Hematopoietic multipotent progenitor cell (in vitro differentiated cells): ENCODE measurements at places on chromosomes 2 and 18. TPM values are rescaled to one million over a fixed set of nuclear protein-coding genes. Genes with fewer than 3 reads are reported as not detected.
A peak's percentile ranks its signal among the peaks of the same experiment; 100 is the strongest.

DNA sequence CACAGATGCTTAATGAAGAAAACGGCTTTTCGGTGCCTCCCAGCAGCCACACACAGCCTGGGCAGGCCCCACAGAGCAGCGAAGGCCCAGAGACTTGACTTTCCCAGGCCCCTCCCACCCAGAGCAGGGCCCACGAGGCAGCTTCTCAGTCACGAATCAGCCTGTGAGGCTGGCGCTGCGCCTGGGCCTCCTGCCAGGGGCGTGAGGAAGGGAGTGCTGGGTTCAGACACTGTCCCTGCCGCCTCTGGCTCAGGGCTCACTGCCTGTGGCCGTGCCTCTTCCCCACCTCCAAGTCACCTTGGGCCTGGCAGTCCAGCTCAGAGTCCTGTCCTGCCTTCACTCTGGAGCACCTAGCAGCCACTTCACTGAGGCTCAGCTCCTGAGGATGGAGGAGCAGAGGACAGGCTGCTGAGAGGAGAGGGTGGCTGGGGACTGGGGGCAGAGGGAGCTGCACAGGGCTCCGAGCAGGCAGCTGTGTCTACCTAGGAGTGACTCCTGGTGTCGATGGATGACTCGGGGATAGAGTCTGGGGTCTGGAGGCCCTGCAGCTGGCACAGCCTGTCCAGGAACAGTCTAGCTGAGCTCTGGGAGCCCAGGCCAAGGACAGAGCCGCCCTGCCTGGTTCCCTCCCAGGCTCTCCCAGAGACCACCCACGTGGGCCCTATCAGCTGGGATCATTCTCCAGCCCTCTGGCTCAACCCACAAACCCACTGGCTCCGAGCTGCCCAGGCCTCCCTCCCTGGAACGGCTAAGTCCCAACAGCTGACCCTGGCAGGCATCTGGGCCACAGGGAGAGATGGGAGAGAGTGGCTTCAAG lies 36.4 kb upstream of the FOSL2 start:
- DNase-seq, result peak; percentile 83

The RAB27B gene
- total RNA-seq, result 6.5 TPM

The IL1RN gene
- total RNA-seq, result 0.54 TPM

DNA sequence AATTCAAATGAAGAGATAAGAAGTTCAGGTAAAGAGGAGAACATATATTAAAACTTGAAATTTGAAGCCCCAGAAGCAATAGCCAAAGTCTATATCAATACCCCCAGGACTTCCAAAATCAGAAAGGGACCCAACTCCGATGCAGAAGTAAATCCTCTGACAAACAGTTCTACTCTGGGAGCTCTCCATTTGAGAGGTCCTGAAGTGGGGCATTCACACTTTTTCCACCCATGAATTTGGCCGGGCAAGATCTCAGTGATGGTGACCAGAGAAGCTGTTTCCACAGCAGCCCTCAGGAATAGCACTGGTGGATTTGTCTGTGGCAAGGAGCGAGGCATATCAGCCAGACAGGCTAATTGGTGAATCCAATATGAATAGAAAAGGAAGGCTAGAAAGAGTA lies 313.6 kb upstream of the MC4R start:
- DNase-seq, result no peak
